ENCODE measurements at places on chromosomes 3 and 15.
A peak's percentile ranks its signal among the peaks of the same experiment; 100 is the strongest.

DNA sequence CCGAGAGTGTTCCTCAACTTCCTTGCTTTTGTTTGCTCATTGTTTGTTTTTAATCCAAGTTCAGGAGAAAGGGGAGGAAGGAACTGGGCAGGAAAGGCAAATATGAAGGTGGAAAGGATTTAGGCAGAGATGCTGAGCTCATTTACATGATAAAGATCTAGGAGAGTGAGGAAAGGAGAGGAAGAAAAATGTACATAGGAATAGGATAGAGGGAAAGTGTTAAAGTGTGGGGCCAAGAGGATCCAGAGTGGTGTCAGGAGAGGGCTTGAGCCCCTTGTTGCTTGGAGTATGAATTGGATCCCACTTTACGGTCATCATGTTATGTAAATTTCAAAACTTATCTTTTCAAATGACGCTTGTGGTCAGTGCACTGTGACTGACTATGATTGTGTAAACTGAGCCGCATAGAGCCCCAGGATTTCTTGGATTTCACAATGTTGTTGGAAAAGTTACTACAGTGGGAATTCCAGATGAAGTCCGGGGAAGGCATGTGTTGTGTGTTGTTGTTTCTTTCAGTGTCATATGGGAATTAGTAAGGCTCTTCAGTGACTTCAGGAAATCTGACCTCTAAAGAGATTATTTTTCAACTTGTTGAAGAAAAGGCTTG lies 15.0 kb upstream of the PLD1 start:
- no peak for DNase-seq

GRCh38 chr15:42800731-42801474 lies 64.0 kb upstream of the CDAN1 start:
- DNase-seq: no peak

- DNase-seq: no peak
Observed at GRCh38 chr3:149016669-149017541, 25.6 kb downstream of the GYG1 start.

DNA sequence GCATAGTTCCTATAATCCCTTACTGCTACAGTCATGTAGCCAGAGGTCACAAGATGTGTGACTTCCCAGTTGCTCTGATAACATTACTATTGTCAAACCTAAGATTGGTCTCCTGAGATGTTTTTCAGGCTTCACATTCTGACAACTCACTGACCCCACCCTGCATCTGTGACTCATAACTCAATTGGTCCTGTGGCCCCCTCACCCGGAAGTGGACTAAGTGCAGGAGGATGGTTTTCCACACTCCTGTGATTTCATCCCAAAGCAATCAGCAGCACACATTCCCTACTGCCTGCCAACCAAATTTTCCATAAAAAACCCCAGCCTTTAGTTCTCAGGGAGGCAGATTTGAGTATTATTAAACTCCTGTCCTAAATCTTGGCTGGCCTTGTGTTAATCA lies 564.9 kb upstream of the ZNF385D start:
- no peak for DNase-seq

DNA sequence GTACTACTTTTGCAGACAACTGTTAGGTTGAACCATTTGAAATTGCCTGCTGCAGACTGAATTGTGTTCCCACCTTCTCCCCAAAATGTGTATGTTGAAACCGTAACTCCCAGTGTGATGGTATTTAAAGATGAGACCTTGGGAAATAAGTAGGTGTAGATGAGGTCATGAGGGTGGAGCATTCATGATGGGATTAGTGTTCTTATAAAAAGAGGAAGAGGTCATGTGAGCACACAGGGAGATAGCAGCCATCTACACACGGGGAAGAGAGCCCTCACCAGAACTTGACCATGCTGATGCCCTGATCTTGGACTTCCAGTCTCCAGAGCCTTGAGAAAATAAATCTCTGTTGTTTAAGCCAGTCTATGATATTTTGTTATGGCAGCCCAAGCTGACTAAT lies 17.4 kb upstream of the FHIT start:
- no peak for DNase-seq

GRCh38 chr3:143084856-143085731 lies 34.5 kb upstream of the CHST2 start:
- no peak for DNase-seq

- DNase-seq: no peak
Observed at GRCh38 chr15:56533731-56534403, 68.9 kb upstream of the MNS1 start.

GRCh38 chr3:170228093-170228766 lies 6.0 kb downstream of the PRKCI start:
- no peak for DNase-seq

GRCh38 chr3:122405015-122405414 lies 10.8 kb downstream of the WDR5B start:
- no peak for DNase-seq

DNA sequence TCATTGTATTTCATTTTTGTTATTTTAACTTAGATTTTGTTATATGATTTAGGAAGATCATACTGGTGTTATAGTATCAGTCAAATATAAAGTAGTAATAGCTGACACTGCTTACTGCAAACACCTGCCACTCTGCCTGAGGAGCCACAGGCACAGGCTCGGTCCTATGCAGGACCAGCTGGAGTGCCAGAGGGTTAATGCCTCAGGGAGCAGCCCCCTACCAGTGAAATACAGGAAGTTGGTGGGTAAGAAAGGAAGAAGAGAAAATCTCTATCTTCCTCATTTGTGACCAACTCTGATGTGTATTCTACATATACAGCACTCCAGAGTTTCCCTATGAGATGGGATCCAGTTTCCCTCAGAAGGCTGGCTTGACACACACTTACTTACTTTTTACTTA lies 593.3 kb downstream of the UNC13C start:
- DNase-seq: no peak

- DNase-seq: no peak
Observed at GRCh38 chr3:140704733-140705132, 26.9 kb downstream of the TRIM42 start.

DNA sequence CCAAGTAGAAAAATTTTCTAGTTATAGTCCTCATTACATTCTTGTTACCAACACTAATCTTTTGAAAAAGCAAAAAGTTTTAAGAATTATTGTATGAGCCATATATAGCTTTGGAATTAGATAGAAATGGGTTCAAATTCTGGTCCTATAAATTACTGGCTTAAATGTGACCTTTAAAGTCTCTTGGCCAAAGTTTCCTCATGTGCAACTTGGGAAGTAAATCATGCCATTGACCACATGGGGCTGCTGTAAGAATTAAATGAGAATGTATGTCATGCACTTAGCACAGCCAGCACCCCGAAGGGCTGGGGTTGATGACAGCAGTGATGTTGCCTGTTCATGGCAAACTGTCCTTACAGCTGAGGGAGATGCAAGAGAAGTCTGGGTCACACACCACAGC lies 108.3 kb downstream of the TOP2B start:
- no peak for DNase-seq

DNA sequence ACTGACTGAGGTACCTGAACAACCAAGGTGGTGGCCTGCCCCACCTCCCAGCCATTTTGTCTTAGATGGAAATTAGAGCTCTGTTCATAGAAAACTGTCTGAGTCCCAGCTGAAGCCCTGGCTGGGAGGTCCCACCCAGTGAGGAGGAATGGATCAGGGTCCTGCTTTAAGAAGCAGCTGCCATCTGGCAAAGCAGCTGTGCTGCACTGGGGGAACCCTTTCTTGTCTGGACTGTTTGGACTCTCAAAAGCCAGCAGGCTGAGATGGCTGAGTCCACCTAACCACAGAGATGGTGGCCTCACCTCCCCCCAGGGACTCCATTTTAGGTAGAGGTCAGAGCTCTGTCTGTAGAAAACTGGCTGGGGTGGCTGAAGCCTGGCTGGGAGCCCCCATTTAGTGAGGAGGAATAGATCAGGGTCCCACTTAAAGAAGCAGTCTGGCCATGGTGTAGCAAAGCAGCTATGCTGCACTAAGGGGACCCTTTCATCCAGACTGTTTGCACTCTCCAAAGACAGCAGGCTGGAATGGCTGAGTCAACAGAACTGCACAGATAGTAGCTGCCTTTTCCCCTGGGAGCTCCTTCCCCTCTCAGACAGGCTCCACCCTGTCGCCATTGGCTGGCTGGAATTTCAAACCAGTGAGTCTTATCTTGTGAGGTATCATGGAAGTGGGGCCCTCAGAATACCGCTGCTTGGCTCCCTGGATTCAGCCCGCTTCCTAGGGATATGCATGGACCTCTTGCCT lies 116.9 kb downstream of the EPHA6 start:
- DNase-seq: no peak

- DNase-seq: no peak
Observed at GRCh38 chr3:110608566-110608965, 463.1 kb upstream of the NECTIN3 start.

DNA sequence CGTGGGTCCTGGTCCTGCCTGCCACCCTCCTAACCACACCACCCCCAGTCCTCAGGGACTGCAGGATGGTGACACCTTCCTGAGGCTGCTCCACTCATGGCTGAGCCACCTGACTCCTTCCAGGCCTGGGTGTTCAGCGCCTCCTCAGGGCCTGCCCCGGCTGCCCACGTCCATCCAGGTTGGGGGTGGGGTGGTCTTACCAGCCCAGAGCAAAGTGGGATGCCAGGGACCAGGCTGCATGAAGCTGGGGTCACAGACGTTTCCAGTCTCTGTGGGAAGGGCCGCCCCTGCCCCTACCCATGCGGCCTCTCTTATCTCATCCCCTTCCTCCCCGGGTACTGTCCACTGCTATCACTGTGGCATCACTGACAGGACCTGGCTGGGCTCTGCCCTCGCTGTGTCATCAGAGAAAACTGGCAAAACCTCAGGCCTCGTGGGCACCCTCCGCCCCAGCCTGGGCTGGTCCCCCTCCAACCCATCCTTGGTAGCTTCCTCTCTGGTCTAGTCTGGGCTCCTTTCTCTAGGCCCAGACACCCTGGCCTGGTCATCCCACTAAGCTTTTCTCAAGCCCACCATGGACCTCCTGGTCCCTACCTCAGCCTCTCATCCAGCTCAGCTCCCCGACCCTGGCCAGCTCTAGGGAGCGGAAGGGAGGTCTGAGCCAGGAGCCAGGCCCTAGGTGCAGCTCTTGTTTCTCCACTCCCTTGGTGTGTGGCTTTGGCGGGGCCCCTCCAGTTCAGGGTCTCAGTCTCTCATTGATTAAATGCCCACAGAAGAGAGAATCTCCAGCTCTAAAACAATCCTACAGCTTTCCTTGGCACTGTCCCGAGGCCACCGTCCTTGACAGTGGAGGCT lies 32.9 kb downstream of the WNT7A start:
- no peak for DNase-seq

DNA sequence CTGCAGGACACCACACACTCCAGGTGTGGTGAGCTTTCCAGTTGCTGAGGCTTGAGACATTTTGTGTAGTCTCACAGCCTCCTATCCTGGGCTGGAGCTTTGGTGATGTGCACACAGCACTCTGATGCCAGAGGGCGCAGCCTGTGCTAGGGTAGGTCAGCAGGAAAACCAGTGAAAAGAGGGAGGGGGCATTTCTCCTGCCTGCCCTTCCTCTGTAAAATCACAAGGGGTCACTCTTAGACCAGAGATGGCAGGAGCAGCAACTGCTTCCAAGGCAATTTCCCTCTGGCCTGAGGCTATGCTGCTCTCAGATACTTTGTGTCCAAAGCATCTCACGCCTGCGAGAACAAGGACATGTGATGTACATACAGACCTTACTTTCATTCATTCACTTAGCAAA lies 16.5 kb upstream of the MUSTN1 start:
- no peak for DNase-seq

DNA sequence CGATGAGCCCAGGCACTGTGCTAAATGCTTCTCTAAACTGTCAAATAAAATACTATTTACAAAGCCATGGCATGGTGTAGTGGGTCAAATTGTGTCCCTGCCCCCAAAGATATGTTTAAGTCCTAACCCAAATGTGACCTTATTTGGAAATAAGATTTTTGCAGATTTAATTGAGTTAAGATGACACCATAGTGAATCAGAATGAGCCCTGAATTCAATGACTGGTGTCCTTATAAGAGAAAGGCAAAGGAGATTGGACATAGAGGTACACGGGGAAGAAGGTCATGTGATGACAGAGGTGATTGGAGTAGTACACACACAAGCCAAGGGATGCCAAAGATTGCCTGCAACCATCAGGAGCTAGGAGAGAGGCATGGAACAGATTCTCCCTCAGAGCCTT lies 121.6 kb upstream of the VEPH1 start:
- no peak for DNase-seq

- no peak for DNase-seq
Observed at GRCh38 chr3:48595526-48596121, 495 bp upstream of the COL7A1 start.

DNA sequence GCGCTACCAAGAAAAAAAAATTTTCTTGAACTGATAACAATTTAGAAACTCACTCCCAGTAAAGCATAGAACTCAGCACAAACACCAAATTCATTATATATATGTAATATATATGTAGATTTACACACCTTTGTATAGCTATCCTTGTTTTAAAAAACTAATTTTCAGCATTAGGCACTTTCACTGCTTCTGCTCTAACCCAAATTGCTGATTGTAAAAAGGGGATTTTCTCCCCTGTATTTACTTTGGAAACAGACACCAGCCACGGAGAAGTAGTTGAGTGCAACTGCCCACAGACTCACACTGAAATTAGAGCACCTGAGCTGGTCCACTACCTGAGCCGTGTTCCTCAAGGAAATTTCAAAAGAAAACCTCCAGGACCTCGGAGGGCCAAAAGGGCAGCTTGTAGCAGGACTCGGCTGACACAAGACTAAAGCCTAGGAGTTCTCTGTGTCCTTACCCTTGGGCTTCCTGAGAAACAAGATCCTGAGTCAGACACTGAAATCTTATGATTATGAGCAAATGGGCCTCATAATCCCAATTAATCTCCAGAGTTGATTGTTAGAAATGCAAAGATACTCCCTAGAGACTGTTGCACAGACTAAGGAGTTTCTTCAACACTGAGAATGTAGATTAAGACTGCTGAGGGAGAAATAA lies 106.0 kb downstream of the TNIK start:
- no peak for DNase-seq

GRCh38 chr15:25175033-25175788 lies 220.4 kb downstream of the SNRPN start:
- DNase-seq: peak; percentile 2

DNA sequence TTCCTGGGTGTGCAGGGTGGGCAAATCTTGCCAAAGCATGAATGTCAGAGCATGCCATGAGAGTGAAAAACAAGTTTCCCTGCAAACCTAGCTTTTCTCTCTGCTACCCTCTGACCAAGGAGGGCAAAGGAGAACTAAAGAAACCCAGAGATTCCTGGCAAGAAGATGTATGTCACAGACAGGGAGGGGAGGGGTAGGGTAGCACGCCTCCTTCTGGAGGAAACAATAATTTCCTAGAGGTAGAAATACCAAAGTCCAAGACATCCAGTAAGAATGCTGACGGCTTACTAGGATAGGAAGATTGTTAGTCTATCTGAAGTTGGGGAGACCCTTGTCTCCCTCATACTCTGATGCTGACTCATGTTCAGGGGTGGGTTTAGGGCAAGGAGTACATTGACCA lies 203.9 kb downstream of the NR1D2 start:
- DNase-seq: no peak

- DNase-seq: no peak
Observed at GRCh38 chr15:75834021-75834420, 9.2 kb upstream of the UBE2Q2 start.

DNA sequence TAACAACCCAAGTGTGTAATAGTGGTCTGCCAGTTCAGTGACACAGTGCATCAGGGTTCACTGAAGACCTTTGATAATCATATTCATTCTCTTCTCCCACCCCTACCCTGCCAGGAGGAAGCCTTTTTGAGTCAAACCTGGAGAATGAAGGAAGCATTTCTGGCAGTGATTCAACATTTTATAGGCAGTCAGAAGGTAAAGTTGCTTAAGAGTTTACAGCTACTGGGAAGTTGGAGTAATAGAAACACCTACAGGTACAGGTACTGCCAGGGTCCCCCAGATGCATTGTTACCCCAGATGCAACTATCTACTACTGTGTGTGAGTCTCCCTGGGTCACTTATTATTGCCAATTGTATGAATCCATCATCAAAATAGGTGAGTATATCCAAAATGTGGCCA lies 146.9 kb upstream of the EIF1B start:
- no peak for DNase-seq
